Globus pallidus (tissue), 1 donor: ENCODE measurements at places on chromosomes 2 and 18.

- no peak for DNase-seq
Measured at GRCh38 chr18:2654928-2655177, 673 bp upstream of the SMCHD1 start.

DNA sequence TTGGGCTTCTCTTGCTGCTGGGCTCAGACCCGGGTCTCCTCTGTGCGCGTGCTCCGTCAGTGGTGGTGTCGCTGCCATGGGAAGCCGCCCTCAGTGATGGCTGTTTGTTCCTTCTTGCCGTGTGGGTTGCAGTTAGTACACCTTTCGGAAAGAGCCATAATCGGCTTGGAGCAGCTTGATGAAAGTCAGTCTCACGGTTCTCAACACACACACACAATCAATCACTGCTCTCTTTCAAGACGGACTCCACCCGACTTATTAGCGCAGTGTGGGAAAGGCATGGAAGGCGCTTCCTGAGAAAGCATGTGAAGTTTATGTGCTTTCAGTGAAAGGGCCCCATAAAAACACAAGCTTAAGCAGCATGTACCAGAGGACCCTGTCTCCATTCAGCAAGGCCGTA lies 64.1 kb downstream of the SOX11 start:
- DNase-seq: no peak

- no peak for DNase-seq
Measured at GRCh38 chr2:144323946-144324345, 196.0 kb downstream of the ZEB2 start.

DNA sequence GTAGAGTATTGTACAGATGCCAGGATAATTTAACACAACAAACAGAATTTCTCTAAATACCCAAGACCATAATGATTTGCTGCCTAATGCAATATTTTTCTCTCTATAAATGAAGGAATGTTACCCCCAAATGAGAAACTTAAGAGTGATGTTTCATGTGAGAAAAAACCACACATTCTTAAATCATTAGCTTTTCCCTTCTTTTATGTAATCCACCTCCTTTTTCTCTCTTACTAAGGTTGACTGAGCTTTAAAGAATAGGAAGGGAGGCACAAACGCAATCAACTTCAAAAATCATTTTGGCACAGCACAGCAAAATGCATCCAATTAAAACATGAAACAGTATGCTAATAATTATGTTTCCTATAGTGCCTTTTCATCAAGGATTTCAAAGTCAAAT lies 698.1 kb upstream of the CDH2 start:
- no peak for DNase-seq

DNA sequence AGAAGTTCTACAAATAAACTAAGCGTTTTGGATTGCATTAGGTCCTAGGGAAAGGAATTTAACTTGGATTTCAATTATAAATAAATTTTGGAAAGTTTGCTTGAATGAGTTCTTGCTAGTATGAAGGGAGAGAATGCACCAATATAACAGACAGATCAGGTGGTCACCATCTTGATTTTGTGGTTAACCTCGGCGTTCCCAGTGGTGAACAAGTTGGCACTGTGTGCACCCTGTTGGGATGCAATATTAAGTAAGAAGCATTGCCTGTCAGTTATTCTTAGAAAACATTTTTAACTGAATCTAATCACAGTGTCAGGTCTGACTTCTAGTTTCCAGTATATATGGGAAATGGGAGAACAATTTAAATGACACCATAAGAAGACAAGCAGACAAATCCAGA lies 673.4 kb downstream of the SLC4A3 start:
- no peak for DNase-seq

DNA sequence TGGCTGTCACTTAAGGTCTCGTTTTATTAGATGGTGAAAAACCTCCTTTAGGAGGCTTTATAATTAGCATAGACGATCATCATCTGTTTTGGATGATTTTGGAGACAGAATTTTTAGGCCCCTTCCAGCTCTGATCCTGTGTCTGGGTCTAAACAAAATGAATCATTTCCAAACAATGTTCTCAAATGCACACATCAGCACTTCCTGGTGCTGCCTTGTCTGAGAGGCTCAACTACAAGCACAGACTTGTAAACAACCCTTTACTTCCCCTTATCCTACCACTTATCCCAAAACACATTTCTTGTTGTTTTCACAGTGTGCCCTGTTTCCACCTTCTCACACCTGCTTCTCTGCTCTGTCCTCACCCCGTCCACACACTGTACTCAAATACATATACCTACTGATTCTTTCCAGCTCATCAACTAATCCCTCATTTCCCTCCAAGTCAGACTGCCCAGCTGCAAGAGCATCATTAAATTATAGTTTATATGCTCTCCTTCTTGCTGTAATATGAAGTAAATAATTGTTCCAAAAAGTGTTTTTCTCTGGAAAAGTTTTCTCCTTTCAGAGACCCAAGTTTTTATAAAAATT lies 71.2 kb upstream of the COL3A1 start:
- no peak for DNase-seq

- no peak for DNase-seq
Measured at GRCh38 chr2:172084395-172084644, 987 bp upstream of the DLX1 start.

DNA sequence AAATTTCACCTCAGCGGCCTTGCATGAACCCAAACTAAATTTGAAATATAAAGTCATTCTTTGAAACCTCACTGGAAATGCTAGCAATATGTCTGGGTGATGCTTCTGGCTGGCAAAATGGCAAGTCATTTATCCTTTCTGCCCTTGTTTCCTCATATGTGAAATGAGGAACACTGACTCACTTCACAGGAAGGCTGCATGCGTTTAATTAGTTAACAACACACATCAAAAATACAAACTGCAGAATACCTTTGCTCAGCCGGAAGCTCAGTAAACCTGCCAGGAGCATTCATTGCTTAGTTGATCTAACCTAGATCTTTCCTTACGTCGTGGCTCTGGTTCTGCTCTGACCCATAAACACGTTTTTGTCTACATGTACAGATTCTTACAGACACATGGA lies 214.2 kb upstream of the ACVR2A start:
- DNase-seq: no peak

- no peak for DNase-seq
Measured at GRCh38 chr2:168521053-168521741, 65.1 kb downstream of the CERS6 start.

DNA sequence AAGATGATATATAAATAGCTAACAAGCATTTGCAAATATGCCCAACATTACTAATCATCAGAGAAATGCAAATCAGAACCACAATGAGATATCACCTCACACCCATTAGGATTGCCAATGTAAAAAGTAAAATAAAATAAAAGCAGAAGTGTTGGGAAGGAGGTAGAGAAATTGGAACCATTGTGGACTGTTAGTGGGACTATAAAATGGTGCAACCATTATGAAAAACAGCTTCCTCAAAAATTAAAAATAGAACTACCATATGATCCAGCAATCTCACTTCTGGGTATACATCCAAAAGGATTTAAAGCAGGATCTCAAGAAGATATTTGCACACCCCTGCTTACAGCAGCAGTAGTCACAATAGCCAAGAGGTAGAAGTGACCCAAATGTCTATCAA lies 99.8 kb upstream of the DAPL1 start:
- DNase-seq: no peak

GRCh38 chr2:168565512-168565911 lies 109.4 kb downstream of the CERS6 start:
- DNase-seq: no peak

DNA sequence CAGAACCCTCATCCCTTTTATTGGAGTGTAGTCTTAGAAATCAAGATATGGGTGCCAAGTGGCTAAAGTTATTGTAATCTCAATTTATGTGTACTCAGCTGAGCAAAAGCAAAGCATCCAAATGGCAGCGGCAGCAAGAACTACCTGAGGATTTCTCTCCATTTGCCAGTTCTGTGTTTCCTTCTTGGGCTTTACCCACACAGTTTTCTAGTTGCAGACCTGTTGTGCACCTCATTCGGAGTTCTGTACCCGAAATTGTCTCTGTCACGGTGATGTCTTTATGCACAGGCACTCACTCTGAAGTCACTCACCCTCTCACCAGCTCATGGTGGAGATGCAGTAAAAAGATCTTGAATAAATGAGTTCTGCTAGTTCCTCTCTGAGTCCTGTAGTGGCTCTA lies 43.6 kb downstream of the INPP4A start:
- no peak for DNase-seq

DNA sequence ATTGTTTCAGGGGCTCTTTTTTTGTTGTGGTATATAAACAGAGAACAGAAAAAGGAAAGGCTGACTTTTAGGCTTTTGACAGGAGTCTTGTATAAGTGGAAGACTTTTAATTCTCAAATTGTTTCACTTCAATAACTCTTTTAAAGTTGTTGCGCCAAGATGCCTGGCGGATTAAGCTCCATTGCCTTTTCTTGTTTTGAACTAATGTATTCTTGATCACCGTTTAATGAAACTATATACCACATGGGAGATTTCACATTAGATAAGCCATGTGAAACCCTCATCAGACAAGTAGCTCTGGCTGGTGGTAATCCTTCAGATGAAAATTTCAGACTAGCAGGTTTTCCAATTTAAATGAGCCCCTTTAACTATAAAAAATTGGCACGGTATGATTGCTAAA lies 257.4 kb downstream of the CCDC178 start:
- DNase-seq: no peak

- no peak for DNase-seq
Measured at GRCh38 chr2:230748087-230748486, 35.4 kb downstream of the CAB39 start.

DNA sequence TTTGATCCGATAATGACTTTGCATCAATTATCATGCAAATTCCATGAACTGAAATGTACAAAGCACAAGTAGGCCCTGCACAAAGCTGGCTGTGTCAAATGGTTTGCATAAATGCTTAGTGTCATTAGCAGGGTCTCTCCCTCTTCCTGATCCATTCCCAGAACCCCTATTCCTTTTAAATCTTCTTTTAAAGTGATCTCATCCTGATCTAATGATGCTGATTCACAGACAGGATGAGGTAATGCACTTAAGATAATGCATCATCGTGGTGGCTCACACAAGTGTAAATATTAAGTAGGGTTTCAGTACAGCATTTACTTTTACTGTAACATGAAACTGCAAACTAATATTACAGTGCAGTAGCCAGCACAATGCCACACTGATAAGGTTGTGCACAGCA lies 304.8 kb upstream of the SOX11 start:
- no peak for DNase-seq

GRCh38 chr18:73756256-73757091 lies 391.2 kb downstream of the FBXO15 start:
- no peak for DNase-seq
